Nucleus accumbens (tissue), 56 donors: ENCODE measurements at places on chromosomes 4 and X.

DNA sequence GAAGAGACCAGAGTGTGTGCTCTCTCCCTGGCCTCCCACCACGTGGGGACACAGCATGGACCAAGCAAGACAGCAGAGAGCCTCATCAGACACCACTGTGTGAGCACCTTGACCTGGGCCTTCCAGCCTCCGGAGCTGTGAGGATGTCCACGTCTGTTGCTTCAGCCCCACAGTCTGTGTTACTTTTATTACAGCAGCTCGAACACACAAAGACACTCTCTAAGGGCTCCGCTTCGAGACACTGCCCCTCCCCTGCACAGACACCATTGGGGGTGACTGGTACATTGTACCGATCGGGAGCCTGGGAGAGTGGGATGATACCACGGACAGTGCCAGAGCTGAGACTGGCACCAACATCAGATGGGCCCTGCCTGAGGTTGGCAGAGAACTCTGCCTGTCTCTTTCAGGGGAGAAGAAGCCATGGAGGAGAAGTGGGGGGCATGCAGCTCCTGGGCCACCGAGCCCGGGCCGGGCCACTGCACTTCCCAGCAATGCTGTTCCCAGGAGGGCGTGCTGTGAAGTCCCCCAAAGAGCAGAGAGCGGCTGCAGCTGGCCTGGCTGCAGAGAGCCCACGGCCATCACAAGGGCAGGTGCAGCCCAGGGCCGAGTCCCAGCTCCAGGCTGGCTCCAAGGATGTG lies 48.1 kb upstream of the HMX1 start:
- DNase-seq: no peak

DNA sequence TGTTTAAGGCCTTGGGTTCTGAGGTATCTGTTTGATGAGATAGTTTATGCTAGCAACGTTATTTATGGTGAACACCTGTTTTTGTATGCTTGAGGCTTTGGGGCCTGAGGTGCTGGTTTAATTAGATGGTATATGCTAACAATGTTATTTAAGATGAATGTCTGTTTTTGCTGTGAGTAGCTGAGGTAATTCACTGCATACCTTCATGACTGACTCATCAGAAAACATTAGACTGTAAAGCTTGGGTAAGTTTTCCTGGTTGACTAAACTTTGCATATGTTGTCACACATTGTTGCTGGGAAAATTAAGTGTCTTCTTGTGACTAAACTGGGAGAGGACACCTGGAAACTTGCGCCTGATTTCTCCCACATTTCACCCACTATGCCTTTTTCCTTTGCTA lies 1026.6 kb downstream of the RAPGEF2 start:
- no peak for DNase-seq

- no peak for DNase-seq
Measured at GRCh38 chr4:86592553-86593249, 1.4 kb upstream of the PTPN13 start.

- DNase-seq: no peak
Measured at GRCh38 chr4:139246166-139246565, 33.9 kb downstream of the MGARP start.

DNA sequence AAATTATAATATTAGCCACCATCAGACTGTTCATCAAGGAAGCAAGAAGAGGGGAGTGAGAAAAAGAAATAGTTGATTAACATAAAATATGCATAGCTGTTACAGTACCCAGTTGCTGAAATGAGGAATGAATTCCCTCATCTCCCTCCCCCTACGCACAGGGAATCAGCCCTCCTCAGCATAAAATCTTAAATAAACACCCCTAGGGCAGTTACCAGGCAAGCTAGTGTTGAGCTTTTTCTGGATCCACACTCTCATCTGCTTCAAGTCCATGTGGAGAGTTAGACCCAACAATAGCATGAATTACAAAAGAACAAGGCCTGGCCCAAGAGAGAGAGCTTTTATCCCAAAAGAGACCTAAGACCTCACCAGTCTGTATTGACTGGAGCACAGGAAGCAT lies 19.0 kb upstream of the SYTL4 start:
- no peak for DNase-seq

- no peak for DNase-seq
Measured at GRCh38 chr4:152325831-152326230, 210.1 kb downstream of the FBXW7 start.
